ENCODE measurements at places on chromosomes 7 and 10. TPM values are rescaled to one million over a fixed set of nuclear protein-coding genes. Genes with fewer than 3 reads are reported as not detected.

PTPRN2 gene
- not detected for total RNA-seq

AP1S1 gene
- 58.5 TPM for total RNA-seq

FAM237B gene
- total RNA-seq = not detected

TBRG4 gene
- total RNA-seq = 117 TPM

SCART1 gene
- 1.2 TPM for total RNA-seq

CYP2C18 gene
- not detected for total RNA-seq

CDK13 gene
- 35.2 TPM for total RNA-seq
